Peyer's patch (tissue), 4 donors: ENCODE measurements at places on chromosomes 4 and X. TPM values are rescaled to one million over a fixed set of nuclear protein-coding genes. Genes with fewer than 3 reads are reported as not detected.

DNA sequence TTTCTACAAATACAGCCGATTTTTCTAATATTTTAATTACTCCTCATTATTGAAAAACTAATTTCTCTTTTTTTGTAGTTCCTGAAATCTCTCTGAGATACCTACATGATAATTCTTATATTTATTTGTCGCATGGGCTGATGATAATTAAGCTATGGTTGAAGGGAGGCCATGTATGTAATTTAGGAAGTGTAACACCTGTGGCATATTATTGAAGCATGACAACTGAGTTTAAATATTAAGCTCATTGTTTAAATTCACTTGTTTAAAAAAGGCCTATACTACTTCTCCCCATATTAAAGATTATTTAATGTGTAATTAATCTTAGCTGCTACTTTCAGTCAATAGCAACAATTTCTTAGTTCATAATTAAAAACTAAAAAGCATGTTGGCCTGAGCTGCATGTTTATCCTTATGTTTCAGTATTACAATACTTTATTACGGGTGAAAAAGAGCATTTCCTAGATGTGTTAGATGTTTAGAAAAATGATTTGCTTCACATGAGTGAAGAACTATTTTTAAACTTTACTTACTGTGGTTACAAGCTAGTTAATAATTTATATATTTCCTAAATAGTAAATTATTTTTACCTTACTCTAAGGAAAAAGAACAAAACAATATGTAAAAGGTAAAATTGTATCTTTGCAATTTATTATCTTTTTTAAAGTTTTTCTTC lies 122.4 kb downstream of the RAP1GDS1 start:
- no peak for DNase-seq

DNA sequence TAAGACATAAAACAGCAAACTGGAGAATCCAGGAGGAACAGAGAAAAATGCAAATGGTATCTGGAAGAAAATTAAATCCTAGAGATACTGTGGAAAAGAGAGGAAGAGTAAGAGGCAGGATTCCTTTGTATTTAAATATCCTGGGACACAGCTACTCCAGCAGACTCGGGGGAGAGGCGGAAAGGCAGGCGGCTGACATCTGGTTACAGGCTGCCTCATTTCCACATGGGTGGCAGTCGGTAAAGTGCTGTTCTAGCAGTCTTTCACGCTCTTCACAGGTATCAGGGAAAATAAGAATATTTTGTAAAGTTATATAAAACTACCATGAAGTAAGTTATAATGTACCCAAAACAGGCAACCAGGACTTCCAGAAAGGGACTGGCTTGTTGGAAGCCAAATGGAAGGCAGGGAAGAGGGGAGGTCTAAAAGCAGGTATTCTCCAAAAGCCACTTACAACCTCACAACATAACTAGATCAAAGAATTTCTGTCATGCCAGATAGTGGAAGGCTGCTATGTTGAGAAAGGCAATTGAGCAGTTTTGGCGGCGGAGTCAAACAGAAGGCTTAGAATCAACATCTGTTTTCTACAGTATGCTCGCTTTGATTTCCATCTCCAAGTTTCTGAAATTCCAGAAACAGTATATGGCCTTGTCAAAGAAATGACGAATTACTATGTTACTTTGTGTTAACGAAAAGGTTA lies 1.3 kb upstream of the TIGD2 start:
- no peak for DNase-seq

GRCh38 chr4:86092684-86093083 lies 267.2 kb downstream of the MAPK10 start:
- no peak for DNase-seq

DNA sequence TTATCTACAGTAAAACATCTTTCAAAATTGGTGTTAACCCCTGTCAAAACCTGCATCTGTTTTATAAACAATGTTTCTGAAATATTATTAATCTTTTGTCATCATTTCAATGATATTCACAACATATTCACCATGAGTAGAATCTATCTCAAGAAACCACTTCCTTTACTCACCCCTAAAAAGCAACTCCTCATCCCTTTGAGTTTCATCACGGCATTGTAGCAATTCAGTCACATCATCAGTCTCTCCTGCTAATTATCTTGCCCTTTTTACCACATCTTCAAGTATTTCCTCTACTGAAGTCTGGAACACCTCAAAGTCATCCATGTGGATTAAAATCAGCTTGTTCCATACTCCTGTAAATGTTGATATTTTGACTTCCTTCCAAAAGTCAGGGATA lies 415.3 kb upstream of the TECRL start:
- no peak for DNase-seq

- no peak for DNase-seq
Measured at GRCh38 chr4:8766610-8767009, 105.0 kb downstream of the HMX1 start.

DNA sequence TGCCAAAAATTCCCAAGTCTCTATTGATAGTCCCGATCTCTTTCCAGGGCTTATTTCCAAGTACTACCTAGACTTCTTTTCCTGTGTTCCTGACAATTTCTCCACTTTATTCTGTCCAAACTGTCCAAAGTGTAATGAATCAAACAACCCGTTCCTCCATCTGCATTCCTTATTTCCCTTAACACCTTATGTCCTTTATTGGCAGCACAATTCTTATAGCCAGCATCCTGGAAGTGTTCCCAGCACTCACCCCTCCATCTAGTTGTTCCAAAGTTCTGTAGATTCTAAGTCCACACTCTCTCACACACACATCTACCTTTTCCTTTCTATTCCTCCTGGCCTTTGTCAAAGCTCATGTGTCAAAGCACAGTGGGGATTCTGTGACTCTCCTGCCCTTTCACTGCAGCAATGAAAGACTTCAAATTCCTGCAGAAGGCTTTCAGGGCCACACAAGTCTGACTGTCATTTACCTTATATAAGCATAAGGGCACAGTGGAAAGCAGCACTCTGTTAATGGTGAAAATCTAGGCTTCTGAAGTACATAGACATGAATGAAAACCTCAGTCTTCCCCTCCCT lies 22.1 kb downstream of the LIMCH1 start:
- DNase-seq = no peak

DNA sequence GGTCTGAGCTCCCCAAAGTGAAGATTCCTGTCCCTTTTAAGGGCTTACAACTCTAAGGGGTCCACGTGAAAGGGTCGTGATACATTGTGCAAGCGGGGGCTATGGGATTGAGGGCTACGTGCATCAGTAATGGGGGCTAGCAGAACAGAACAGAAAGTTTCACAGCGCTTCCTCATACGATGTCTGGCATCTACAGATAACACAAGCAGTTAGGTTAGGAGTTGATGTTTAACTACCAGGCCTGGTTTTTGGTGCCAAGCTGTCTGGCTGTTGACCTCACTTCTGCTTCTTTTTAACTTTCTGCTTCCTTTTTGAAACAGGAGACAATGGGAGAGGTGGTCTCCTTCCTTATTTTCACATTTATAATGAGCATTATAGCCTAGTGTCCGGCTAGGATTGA lies 368.6 kb upstream of the CXorf51A start:
- no peak for DNase-seq

GRCh38 chrX:30568136-30568535 lies 9.4 kb downstream of the TASL start:
- DNase-seq = no peak

DNA sequence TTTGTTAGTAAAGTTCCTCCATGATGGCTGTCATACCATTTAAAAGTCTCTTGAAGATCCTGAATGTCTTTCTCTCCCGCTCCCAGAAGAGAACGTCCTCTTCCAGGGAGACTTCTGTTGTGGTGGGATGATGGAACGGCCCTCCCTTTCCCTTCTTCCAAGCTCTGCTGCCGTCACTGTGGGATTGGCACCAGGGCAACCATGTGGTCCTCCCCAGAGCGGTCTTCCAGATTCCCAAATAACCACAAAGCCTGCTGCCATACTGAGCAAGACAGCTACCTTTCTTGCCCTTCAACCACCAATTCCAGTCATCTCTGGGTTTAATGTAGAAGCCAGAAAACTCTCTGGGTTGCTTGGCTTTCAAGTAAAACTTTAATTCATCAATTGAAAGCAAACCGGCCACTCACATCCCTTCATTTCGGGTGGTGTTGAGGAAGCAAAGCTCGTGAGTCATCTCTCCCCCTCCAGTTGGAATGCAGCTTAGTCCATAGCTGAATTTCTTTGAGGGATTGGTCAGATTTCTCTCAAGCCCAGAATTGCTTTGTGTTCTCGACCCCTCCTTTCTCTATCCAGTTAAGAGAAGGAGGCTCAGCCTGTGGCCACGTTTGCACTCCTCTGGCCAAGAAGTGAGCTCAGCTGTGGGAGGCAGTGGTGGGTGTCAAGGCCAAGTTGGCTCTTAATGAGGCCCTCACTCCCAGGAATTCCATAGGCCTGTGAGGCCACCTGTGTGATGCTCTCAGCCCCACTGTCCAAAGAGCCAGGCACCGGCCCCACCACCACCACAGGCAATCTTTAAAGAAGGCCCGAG lies 36.9 kb downstream of the FHDC1 start:
- no peak for DNase-seq

- no peak for DNase-seq
Measured at GRCh38 chrX:137574784-137575293, 8.9 kb downstream of the ZIC3 start.

- DNase-seq = no peak
Measured at GRCh38 chrX:1533058-1533457, 3.9 kb downstream of the P2RY8 start.

DNA sequence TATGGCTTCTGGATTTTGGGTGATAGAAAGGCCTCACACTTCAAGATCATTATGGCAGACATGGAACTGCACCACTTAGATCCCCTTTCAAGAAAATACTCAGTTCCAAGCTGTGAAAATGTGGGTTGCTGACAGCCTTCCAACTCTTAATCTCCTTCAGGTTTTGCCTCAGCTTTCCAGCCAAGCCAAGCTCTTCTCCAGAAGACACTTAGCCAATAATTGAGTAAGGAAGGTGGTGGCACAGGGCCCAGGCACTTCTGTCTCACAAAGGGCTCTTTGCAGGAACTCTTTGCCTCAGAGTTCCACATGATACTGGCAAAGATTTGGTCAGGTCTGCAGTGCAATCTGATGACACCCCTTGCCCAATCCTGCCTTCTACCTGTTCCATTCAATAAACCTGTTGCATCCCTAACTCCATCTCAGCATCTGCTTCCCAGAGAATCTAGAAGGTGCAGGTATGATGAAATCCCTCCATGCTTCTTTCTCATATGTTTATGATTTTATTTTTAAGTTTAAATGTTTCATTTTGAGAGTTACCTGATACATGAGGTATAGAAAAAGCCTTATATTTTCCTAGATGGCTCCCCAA lies 30.6 kb downstream of the ANXA5 start:
- DNase-seq = no peak

DNA sequence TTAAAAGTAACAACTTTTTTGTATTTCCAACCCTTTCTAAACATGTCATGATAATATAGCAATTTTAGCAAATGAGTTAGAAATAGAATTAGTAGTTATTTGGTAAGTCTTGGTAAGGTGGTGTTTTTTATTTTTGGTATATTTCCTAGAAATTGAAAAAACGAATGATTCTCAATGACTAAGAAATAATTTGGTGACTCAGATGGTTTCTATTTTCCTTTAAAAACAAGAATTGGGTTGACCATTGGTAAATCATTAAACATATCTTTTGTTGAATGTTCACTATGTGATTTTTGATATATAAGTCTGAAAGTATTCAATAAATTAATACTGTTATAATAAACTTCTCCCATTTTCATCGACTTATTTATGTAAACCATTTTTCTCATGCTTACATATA lies 206.2 kb upstream of the BANK1 start:
- no peak for DNase-seq

DNA sequence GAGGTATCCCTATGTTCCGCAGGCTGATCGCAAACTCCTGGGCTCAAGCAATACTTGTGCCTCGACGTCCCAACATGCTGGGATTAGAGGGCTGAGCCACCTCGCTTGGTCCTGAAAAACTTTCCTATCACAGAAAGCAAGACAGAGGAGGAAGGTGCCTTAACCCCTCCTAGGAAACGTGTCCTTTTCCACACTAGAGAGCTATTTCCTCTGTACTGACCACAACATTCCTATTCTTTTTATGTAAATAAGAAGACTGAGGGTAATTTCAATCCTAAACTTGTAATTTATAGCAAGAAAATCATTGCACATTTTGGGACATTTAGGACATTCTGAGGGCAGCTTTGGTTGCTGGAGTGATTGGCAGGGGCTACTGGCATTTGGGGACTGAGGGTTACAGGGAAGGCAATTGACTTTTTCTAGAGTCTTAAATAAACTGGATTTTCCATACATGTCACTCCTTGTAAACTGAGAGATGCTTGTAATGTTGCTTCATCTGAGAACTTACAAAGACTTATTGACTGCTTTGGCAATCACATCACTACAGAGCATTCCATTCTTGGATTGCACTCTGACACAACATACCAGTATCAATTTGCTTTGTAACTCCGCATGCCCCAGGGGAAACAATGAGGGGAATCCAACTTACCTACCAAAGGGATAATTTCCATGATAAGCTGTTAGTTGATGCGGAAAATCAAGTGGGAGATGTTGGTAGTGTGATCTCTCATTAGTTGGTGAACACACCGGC lies 15.6 kb downstream of the XAGE3 start:
- no peak for DNase-seq

DNA sequence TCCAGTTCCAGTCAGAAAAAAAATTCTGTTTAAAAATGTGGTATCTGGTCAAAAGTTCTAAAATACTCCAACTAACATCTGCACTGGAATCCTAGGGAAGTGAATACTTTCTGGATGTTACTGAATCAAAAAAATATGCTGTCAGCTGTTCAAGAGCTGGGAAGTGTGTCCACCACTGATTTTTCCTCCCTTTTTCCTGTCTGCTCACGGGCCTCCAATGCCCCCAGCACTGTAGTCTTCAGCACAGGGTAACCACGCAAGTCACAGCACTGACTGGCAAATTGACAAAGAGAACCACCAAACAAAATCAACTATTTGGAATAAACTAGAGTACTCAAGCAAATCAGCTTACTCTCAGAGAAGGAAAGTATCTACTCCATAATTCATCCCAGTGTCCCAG lies 9.9 kb downstream of the VEGFC start:
- no peak for DNase-seq

DNA sequence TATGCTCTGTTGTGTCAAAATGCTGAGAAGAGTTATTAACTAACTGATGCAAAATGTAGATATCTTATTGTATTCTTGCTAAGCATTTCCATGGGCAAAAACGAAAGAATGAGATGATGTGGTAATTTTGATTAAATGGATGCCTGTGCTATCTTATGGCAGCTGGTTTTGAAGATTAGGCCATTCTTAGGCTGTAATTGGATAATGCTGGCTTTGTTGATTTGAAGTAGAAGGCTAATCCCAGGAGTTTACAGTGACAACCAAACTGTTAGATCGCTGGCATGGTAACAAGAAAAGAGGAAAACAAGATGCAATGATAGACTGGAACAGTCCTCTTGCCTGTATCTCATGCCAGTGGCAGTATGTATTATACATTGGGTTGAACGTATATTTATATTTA lies 74.1 kb upstream of the WDR44 start:
- no peak for DNase-seq

The RHOXF2 gene
- total RNA-seq = not detected

The DCAF12L2 gene
- not detected for total RNA-seq

The ERAS gene
- not detected for total RNA-seq

The PPP2R2C gene
- total RNA-seq = 0.27 TPM

The NOX1 gene
- 2.7 TPM for total RNA-seq

The RIPPLY1 gene
- total RNA-seq = not detected

The PITX2 gene
- 28.9 TPM for total RNA-seq

The JADE1 gene
- 19.3 TPM for total RNA-seq

The HDAC6 gene
- 129 TPM for total RNA-seq
